ENCODE measurements at places on chromosomes 6 and 20.

- no peak for DNase-seq
These were observed 206.8 kb upstream of the THEMIS start for GRCh38 chr6:128107682-128108081.

DNA sequence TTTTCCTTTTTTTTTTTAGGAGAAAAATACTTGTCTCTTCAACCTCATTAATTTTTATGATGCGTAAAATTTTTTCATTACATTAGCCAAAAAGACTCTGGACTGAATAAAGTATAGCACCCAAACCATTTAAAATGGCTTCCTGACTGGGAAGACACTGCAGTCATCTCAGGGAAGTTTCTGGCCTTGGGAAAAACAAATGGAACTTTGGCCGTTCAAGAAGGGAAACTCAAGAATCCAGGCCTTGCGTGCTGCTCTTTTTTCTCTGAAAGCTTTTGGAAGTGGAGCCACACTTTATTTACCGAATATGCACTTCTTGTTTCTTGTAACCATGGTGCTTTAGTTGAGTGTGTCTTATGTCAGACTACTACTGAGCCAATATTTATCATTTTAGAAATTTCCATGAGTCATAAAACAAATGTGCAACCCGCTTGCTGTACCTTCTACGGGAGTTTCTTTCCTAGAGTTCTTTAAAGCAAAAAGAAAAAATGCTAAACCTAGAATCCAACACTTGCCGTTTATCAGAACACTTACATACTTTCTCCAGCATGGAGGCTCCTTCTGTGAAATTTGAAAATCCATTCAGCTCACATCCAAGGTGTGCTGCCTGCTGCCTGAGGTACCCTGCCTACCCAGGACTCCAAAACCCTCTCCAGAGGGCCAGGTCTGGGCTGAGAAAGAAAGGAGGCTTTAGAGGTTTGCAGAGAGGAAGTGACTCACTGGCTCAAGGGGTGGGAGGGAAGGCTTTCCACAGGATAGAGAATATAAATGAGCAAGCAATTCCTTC is 11.5 kb upstream of the DSTN start:
- no peak for DNase-seq

GRCh38 chr6:165599121-165599520 is 63.9 kb downstream of the PDE10A start:
- no peak for DNase-seq

GRCh38 chr20:6683021-6683977 is 84.2 kb upstream of the BMP2 start:
- no peak for DNase-seq

GRCh38 chr20:44885392-44886265 is at the start of gene YWHAB:
Gene YWHAB (plus strand): TSS chr20:44885705. CDS start chr20:44901534, 15,829 bp downstream.
- DNase-seq = peak; percentile 85

DNA sequence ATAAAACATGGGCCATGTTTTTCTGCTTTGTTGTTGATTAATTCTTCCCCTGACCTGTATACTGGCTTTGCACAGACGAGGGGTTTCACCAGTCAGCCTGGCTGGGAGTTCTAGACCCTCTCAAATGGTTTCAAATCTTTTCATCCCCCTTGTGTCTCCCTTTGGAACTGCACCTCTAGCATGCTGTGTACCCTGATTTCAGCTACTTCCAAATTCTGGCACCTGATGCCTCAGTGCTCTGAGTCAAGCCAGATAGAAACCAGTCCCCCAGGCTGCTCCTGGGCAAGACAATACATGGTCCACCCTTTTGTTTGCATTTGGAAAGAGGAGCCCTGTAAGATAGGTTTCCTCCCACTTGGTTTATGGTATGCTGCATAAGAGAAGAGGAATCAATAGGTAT is 290.2 kb downstream of the BTBD3 start:
- no peak for DNase-seq

DNA sequence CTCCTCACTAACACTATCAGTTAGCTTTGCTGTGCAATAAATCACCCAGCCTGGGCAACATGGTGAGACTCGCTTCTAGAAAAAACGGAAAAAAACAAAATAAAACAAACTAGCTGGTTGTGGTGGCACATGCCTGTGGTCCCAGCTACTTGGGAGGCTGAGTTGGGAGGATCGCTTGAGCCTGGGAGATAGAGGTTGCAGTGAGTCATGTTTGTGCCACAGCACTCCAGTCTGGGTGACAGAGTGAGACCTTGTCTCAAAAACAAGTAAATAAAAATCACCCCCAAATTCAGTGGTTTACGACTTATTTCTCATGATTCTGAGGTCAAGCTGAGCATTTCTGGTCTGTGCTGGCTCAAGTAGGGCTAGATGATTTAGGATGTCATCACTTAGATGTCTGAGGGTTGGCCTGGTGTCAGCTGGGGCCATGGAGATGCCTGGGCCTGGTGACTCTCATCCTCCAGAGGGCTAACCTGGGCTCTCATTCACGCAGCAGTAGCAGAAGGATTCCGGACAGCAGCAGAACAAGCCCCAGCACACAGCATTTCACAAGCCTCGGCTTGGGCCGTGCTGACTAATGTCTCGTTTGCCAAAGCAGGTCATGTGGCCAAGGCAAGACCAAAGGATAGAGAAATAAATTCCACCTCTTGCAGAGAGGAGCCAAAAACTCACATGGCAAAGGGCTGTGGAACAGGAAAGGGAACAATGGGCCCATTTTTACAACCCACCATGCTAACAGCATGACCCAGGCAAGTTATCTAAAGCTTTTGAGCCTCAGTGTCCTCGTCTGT is 32.5 kb downstream of the MGME1 start:
- no peak for DNase-seq

- DNase-seq = peak; percentile 62
These were observed at the start of gene SCUBE3 for GRCh38 chr6:35213824-35214756. Gene SCUBE3 (plus strand): TSS chr6:35213956. CDS start chr6:35214419, 463 bp downstream.

- no peak for DNase-seq
These were observed 4.8 kb upstream of the SMIM28 start for GRCh38 chr6:138372711-138373463.

DNA sequence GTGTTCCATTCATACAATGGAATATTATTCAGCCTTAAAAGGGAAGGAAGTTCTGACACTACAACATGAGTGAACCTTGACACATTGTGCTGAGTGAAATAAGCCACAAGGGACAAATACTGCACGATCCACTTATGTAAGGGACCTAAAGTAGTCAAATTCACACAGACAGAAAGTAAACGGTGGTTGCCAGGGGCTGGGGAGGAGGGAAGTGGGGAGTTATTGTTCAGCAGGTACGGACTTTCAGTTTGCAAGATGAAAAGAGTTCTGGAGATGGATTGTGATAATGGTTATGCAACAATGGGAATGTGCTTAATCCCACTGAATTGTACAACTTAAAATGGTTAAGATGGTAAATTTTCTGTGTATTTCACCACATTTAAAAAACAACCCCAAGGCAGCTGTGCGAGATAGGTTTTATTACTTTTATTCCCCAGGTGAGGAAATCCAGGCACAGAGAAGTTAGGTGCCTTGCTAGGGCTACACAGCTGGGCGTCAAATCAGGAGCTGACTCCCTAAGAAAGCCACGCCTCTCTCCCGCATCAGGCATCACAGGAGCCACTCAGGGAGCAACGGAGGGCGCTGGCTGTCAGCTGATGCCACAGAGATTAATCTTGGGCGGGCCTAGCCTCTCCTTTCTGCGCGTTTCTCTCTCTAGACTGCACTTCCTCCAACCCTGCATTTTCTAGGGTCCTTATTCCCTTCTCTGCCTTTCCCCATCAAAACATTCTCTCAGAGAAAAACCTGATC is 9.3 kb upstream of the TRAF3IP2 start:
- no peak for DNase-seq

DNA sequence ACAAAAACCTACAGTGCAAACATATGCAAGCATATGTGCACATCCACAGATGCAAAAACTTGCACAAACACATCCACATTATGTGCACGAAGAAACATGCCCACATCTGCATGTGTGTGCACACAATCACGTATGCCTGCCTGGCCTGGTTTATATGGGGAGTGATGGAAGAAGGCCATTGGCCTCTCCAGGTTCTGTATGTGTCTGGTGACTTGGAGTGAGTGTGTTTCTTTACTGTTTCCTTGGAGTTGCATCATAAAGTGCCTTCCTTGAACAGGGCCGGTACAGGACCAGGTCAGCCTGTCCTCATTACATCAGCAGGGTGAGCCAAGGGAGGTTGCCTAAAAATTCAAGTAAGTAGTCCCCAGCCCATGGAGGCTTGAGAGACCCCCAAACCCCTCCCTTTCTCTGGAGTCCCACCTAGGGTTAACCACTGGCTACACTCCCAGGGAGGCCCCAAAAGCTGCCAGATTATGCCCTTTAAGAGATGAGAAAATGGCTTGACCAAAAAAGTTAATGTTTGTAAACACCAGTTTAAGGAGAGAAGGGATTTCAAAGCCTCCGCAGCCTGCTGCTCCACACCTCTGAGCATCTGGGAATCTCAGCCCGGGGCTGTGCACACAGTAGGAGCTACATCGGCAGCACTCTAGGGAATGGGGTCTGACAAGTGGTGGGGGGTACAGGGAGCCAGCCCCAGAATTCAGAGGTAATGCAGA is 140.8 kb downstream of the VEGFA start:
- DNase-seq = no peak

DNA sequence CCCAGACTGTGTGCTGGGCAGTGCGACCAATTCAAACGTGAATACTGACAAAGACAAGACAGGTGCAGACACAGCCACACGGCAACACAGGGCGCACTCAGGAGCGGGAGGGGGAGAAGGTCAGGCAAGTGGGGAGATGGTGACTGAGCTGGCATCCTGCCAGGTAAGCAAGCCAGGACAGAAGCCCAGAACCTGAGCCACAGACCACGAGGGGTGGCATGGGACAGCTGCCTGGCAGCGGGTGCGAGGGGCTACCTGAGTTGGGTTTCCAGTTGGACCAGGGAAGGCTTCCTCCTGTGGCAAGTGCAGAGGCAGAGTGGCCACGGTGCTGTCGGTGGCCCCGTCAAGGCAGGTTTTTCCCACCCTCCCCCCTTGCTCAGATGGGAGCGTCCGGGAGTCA is 215.2 kb upstream of the ARID1B start:
- DNase-seq = no peak

GRCh38 chr6:18209539-18210197 is 54.4 kb downstream of the KDM1B start:
- DNase-seq = no peak

DNA sequence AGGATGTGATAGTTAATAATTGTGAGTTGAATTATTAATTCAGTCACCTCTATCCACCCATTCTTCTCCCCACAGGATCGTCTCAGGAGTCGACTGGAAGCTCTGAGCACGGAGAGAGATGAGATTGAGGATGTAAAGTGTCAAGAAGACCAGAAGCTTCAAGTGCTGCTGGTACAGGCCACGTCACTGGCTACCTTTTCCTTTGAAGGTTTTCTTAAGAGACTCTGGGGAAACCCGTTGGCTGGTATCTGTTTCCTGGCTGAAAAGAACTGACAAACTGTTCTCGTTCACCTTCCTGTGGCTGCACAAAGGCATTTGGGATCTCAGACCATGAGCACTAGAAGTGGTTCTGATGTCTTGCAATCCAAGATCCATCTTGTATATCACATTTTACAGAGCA is 3.8 kb downstream of the TRIM15 start:
- DNase-seq = no peak

- no peak for DNase-seq
These were observed 520.9 kb downstream of the HTR1B start for GRCh38 chr6:76942203-76942966.

DNA sequence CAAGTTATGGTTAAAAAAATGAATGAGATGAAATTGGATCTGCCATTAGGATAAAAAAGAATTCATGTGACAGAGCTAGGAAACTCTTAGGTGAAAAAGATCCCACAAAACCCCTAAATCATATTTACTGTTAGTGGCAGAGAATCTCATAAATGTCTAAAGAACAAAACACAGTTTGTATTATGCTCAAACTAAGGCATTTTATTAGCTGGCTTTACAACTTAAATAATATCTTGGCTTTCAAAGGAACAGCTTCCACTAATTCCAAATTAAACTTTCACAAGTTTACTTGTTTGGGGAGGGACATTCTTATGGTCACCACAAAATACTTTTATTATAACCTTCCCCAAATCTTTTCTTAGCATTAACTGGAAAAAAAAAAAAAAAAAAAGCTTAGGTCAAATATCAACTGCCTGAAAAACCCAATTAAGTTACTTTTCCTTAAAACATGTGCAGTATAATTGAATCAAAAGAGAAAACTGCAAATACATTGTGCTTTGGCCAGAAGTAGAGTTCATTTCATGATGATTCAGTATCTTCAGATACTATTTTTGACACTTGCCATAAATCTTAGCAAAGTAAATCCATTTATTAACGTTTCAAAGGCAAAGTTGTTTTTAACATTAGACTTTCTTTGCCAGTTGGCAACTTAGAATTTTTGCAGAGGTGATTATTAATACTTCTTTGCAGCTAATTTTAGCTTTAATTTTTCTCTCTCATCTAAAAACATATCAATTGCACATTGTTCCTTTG is 14.7 kb upstream of the ALDH8A1 start:
- DNase-seq = no peak

- DNase-seq = no peak
These were observed 76.0 kb upstream of the SHLD1 start for GRCh38 chr20:5674176-5674660.

GRCh38 chr6:52598824-52599190 is 21.9 kb upstream of the TRAM2 start:
- no peak for DNase-seq

DNA sequence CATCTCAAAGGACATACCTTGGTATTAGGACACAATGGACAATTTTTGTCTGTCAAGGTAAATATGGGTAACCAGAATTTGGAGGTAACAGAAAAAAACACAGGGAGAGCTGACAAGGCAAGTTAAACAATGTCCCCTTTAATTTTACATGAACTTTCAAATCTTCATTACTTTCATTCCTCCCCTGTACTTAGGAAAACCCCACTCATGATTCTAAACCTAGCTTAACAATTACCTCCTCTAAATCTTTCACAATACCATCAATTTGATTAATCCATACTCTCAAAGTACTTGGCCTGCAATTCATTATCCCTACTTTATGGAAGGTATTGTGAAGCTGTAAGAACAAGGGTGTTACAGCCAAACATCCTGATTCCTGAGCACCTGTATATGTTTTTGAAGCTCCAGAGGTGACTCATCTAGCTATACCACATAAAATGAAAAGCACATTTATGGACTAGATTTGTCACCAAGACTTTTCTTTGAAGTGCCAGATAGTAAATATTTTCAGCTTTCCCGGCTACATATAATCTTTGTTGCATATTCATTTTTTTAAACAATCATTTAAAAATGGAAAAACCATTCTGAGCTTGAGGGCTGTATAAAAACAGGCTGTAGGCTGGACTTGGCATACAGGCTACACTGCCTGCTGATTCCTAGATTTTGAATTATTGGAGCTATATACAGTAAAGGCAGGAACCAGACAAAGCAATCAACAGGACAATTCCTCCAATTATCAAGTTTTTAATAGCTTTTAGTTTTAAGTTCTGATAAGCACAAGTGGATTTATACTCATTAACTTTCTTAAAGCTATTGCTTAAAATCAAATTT is 22.9 kb downstream of the DEK start:
- DNase-seq = no peak

- no peak for DNase-seq
These were observed 95.8 kb downstream of the CCDC170 start for GRCh38 chr6:151589667-151590066.

DNA sequence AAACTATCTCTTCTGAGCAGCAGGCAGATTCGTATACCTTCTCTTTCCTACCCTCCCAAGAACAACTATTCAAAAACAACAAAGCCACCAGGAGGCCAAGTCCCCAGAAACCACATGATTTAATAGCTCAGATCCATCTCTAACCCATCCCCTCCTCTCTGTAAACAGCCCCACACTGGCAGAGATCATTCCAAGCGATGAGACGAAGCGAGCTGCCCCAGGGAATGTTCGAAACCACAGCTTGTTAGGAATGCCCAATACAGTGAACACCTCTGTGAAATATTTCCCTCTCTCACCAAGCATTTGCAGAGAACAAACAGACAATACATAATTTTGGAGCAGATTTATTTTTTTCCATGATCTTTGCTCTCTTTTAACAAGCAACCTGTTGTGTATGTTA is 231.8 kb downstream of the SOD2 start:
- no peak for DNase-seq

Data from GM19239 (cell line).